Transverse colon (tissue), 4 donors: ENCODE measurements at places on chromosomes 4 and X. TPM values are rescaled to one million over a fixed set of nuclear protein-coding genes. Genes with fewer than 3 reads are reported as not detected.

- no peak for DNase-seq
Observed at GRCh38 chrX:112819008-112819640, 21.5 kb downstream of the AMOT start.

DNA sequence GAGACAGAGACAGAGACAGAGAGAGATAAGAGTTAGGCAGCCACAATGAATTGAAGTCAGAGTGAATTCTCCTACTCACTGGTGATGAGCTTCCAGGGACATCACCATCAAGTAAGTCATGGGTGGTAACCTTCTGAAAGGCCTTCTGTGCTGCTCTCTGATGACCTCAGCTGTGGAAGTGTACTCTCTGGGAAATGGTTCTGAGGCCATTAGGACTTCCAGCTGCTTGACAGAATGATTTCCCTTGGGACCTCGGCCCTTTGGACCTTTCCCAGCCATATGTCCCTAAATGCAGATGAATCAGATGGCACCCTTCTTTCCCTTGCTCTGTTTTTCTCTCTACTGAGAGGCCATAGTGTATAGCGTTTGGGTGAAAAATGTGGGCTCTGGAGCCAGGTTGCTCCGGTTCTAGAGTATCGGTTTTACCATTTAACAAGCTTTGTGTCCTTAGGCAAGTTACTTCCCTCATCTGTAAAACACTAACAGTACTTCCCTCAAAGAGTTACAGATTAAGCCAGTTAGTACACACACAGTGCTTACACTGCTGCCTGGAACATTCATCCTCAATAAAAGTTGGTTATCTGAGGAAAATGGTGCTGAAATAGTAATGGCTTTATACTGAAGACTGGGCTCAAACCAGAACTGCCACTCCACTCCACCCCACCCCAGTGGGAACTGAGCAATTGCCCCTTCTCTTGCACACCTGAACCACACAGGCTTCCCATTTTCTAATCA lies 7.6 kb downstream of the SEPTIN11 start:
- peak; percentile 18 for DNase-seq

DNA sequence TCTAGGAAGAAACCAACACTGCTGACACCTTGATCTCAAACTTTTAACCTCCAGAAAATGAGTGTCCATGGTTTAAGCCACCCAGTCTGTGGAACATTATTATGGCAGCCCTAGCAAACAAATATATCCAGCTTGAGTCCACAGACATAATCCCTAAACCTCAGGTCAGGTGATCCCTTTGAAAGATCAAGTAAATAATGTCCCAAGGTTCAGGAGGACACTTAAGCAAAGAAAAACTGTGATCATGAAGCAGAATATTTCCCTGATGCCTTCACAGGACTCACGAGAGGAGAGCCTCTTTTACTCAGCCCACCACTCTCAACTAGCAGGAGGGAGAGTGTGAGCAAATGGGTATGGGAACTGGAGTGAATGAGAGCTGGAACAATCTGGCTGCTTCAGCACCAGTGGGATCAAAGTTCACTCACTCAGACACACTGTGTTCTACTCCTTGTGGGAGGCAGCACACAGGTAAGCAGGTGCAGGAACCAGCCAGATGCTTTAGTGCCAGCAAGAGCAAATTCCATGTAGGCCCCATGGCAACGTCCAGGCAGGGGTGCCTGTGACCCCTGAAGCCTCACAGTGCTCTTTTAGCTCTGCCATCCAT lies 608.4 kb downstream of the RAB28 start:
- no peak for DNase-seq

GRCh38 chrX:10177601-10178000 lies 20.8 kb downstream of the CLCN4 start:
- no peak for DNase-seq

DNA sequence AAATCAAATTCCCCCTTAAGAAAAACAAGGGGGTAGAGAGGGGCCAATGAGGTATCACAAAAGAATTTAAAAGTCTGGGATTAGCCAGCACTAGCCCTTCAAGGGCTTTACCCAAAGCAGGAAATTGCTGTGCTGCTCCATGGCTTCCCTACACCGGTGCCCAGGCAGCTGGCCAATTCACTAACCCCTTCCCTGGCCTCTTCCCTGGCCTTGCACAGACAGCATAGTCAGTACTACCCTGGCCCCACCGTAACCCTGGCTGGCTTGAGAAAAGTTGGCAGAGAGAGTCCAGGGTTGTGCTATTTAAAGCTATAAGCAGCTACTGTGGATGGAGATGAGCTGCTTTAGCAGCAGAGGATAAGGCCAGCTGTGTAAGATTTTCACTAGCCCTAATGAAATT lies 43.1 kb downstream of the ADAMTS3 start:
- DNase-seq: no peak

DNA sequence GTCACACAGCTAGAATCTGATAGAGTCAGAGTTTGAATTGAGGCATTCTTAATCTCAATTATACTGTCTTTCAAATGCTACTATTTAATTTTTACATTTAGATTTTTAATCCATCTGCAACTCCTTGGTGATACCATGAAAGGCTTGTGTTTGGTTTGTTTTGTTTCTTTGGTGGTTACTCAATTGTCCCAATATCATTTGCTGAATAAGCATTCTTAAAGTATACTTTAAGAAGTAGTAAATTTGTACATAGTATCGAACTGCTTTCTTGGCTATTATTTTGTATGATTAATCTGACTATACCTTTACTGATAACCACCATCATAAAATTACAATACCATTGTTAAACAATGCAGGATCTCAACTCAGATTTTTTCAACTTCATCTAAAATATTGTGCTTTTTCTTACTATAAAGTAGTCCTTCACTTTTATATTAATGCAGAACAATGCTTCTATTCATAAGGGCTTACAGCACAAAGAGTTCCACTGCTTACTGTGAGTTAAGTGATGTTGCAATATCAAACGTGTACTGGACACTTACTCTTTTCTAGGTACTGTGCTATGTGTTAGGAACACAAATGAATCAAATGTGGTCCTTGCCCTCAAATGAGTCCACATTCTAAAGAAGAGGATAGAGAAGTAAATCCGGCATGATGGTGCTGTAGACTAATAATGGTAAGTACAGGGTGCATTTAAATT lies 111.2 kb upstream of the GRIA3 start:
- DNase-seq: no peak

DNA sequence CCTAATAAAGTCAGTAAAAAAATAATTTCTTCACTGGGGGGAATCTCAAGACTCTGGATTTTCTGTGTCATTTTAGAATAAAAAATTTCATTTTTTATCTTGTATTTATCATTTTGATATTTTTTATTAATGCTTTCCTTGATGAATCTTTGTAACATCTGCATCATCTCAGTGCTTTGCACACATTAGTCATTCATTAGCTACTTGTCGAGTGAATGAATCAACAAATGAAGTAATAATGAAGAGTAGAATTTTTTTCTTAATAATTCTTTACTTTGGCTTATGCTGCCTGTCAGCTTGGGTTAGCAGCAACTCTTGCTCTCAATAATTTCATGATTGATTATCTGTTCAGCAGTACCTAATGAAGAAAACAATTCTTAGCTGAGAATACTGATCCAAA lies 530.8 kb downstream of the GRXCR1 start:
- DNase-seq: no peak

DNA sequence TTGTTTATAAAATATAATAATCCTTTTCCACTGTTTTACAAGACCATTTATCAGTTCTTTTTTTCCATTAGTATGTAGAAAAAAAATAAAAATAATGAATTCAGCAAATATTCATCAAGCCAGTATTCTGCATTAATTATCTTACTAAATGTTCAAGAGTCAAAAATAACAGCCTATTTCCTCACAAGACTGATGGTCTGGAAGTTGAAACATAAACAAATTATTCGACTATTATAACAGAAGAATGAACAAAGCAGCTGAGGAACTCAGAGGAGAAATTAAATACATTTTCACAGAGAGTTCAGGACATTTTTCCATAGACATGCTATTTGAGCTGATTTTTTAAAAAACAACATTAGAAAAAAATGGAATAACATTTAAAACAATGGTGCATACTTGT lies 2594.8 kb downstream of the ARAP2 start:
- DNase-seq: no peak

DNA sequence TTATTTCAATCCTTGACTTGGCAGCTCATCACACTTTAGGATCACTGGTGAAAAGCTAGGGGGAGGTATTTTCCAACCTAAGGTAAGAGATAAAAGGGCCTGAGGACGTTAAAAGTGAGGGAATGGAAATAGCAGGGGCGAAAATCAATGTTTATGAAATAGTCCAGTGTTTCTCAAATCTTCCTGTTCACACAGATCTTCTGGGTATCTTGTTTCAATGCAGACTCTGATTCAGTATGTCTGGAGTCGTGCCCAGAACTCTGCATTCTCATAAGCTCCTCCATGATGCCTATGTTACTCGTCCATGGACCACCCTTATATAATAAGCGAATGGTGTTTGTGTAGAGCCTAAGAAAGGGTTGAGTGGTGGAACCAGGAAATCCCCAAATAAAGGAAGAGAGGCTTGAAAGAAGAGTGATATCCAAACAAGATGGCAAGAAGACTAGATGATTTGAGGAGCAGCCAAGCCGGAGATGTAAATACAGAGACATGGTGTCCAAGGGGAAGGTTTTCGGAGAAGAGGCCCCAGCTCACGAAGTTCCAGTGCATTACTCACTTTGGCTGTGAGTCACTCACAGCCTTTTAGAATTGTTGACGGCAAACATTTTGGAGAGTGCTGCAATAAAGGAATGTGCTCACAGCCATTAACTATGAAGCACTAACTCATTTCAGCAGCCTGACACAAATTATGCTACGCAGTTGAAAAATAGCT lies 215.6 kb upstream of the PPARGC1A start:
- no peak for DNase-seq

- no peak for DNase-seq
Observed at GRCh38 chr4:4542774-4543485, 1.1 kb upstream of the STX18 start.

DNA sequence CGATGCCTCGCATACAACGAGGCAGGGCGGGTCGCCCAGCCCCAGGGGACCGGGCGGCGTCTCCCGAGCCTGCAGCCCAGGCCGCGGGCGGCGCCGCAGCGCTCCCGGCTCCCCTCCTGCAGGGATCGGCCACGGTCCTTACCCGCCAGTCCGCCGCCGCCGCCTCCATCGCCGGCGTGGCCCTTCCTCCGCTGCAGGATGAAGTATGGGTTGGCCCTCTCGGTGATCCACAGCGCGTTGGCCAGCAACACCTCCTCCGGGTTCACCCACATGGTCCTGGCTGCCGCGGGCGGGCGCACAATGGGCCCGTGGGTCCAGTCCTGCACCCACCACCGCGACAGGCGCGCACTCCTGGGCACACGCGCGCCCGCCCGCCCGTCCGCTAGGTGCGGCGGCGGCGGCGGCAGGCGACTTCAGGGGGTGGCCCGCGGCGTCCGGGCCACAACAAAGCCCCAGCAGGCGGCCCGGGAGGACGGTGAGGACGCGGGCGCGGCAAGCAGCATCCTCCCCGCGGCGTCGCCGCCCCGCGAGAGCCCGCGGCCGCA lies 339 bp downstream of the TBC1D9 start:
- DNase-seq: peak; percentile 50

DNA sequence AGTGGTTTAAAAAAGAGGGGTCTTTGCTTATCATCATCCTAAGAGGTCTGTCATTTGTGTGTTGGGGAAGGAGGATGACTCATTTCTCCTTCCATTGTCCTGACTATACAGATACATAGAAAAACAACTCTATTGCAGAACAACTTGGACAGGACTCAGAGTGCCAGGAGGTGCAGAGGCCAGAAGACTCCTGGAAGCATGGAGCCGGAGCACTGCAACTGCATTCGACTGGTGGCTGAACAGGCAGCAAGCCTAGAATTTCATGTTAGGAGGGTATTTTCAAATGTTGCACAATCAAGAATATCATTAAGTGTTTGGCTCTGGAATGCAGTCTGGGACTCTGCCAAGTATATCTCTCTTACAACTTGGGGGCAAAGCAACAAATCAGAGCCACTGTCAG lies 35.0 kb upstream of the MAML3 start:
- no peak for DNase-seq

GRCh38 chrX:72477781-72478181 lies 94.9 kb downstream of the HDAC8 start:
- no peak for DNase-seq

- no peak for DNase-seq
Observed at GRCh38 chr4:150562751-150563150, 19.2 kb upstream of the MAB21L2 start.

- no peak for DNase-seq
Observed at GRCh38 chr4:69054578-69055200, 41.6 kb upstream of the UGT2B7 start.

GRCh38 chrX:40253771-40254170 lies 156.0 kb upstream of the BCOR start:
- DNase-seq: no peak

- no peak for DNase-seq
Observed at GRCh38 chrX:9019151-9019550, 14.8 kb downstream of the FAM9B start.

GRCh38 chrX:131830400-131831184 lies 192.5 kb upstream of the STK26 start:
- DNase-seq: peak; percentile 74

DNA sequence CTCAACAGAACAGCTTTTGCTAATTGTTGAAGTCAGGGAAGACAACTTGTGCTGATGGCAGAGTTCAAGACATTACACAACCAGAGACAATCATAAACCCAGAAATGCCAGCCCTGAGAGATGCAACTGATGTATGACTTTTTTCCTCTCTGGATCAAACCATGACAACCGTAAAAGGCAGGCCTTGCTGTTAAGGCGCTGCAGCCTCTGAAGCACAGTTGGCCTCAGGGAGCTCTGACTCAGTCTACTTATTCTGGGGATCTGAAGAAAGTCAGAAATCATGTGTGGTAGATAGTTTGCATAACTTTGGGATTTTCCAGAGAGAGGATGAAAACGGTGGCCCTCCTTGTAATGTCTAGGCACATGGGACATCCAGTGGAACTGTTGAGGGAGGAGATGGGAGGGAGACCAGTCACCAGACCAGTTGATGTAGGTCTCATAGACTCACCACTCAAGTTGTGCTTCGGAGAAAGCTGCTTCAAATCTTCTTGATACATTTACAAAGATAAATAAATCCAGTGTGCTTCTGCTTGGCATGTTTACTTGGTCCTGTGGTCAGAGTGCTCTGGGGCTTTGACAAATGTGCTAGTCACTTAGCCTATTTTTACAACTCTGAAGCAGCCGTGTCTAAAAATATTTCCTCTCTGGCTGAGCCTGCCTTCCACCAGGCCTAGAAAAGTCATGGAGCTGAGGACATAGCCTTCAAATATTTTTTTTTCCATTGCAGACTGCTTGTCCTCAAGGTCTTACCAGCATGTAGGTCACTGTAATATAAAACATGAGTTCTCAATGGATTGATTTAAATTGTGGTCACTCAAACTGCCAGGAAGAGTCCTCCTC lies 7.5 kb downstream of the HADH start:
- DNase-seq: no peak

COL25A1 gene
- total RNA-seq: 0.14 TPM

GAGE12H gene
- not detected for total RNA-seq

IL3RA gene
- total RNA-seq: 3.0 TPM

ATG4A gene
- total RNA-seq: 13.2 TPM

F8A3 gene
- 27.0 TPM for total RNA-seq

TMEM144 gene
- 20.6 TPM for total RNA-seq

ACTRT1 gene
- not detected for total RNA-seq
